Frontal cortex (tissue), 4 donors: ENCODE measurements at places on chromosomes 5 and 9.

DNA sequence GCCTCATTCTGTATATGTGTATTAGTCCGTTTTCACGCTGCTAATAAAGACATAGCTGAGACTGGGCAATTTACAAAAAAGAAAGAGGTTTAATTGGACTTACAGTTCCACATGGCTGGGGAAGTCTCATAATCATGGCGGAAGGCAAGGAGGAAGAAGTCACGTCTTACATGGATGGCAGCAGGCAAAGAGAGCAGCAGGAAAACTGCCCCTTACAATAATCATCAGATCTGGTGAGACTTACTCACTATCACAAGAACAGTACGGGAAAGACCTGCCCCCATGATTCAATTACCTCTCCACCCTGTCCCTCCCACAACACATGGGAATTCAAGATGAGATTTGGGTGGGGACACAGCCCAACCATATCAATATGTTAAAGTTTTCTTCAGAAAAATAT lies 49.8 kb upstream of the GPBP1 start:
- DNase-seq = no peak

- no peak for DNase-seq
Measured at GRCh38 chr9:121450241-121450640, 49.4 kb downstream of the GGTA1 start.

GRCh38 chr5:143101725-143102386 lies 301.6 kb downstream of the NR3C1 start:
- no peak for DNase-seq

DNA sequence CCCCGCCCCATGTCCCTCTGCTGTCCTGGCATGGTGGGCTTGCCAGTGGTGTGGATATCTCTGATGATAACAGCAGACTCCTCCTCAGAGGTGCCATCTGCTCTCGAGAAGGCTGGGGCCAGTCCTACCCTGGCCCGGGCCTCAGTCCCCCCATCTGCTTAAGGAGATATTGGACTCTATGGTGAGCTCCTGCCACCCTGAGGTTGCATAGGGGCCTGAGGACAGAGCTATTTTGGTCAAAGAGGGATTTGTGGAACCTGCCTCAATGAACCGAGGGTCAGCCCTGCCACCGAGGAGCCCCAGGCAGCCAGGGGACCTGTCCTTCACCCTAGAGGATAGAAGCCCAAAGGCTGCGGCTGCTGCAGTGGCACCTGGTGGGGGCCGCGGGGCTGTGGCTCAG lies 32.6 kb downstream of the NTNG2 start:
- no peak for DNase-seq
